HTR-8/SVneo (cell line): ENCODE measurements at places on chromosomes 5 and 9.

DNA sequence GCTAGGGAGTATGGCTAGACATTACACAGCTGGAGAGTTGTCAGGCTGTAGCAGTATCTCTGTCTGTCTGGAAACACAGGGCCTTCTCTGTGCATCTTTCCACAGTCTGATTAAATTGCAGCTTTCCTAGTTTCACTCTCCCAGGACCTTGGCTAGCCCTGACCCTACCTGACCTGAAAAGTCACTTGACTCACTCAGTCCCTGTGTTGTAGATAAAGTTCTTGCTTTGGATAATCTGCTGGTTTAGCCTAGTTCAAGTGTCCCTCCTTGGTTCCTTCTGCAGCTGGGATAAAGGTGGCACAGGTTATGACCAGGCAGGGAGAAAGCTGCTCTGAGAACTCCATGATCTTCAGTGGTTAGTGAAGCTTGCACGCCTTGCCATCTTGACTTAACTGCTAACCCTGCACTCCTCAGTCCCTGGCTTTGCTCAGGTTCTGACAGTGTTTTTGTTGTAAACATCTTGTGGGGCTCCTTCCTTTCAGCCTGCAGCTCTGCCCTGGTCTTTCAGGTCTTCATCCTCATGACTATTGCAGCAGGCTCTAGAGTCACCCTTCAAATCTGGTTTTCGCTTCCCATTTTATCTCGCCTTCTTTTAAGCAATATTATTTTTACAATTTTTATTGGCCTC is 101.0 kb downstream of the PIP5K1B start:
- DNase-seq, result no peak

DNA sequence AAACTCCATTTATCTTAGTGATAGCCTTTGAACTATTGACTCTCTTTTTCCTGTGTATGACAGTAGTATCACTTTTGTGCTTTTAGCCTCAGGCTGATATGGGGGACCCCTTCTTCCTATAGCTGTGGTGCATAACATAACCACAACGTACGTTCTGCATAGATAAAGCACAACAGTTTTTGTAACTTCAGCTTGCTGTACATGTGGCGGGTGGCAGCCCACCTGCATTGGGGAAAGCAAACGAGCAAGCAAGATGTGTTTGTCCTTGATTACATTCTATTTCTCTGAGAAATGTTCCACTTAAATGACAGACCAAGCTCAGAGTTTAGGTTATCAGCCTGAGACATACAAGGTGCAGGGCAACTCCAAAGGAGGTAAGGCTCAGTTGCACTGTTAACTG is 309.4 kb downstream of the KDM4C start:
- DNase-seq, result no peak

- no peak for DNase-seq
Measured at GRCh38 chr9:14399756-14400657, 86.1 kb upstream of the NFIB start.

- DNase-seq, result no peak
Measured at GRCh38 chr9:80707120-80707519, 982.2 kb downstream of the TLE1 start.

- peak; percentile 41 for DNase-seq
Measured at GRCh38 chr5:27315363-27316270, 277.2 kb upstream of the CDH9 start.
